ENCODE measurements at places on chromosomes 16 and 17. TPM values are rescaled to one million over a fixed set of nuclear protein-coding genes. Genes with fewer than 3 reads are reported as not detected.

DNA sequence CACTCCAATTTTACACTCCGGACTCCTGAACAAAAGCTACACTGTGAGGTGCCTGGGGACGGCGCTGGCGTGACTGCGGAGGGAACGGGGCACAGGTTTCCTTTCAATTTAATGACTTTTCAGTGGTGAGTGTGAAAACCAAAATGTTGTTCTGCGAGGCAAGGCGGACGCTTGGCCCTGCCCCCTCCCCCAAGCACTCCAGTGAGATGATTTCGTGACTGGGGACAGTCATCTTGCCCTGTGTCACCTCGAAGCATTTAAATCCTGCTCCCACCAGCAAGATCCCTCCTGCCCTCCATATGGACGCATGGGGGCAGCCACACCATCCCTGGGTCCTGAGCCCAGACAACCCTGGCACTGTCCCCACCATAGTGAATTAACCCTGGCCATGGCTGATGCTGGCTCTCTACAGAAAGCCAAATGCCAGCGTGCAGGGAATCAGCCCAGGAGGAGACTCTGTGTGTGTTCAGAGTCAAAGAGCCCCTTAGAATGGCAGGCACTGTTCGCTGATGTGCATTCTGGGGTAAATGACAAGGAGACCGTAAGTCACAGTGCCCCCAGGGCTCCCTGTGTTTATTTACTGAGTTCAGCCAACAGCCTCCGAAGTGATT, 41.0 kb downstream of the C16orf95 start:
- H3K27ac ChIP-seq = peak overlapping the region; percentile 51
- H3K4me1 ChIP-seq = peaks cover 12% of the 10 kb centered on the region
- H3K27me3 ChIP-seq = no peaks in the 10 kb centered on the region
- no peaks in the 10 kb centered on the region for H3K36me3 ChIP-seq
- peak overlapping the region; percentile 5 for H3K4me3 ChIP-seq

- no peak overlapping the region for H3K27ac ChIP-seq
- no peaks in the 10 kb centered on the region for H3K36me3 ChIP-seq
- H3K4me3 ChIP-seq = no peak overlapping the region
- H3K27me3 ChIP-seq = peaks cover 18% of the 10 kb centered on the region
- DNase-seq = no peak
Observed at GRCh38 chr17:14813649-14814370, 451.3 kb downstream of the PMP22 start.

DNA sequence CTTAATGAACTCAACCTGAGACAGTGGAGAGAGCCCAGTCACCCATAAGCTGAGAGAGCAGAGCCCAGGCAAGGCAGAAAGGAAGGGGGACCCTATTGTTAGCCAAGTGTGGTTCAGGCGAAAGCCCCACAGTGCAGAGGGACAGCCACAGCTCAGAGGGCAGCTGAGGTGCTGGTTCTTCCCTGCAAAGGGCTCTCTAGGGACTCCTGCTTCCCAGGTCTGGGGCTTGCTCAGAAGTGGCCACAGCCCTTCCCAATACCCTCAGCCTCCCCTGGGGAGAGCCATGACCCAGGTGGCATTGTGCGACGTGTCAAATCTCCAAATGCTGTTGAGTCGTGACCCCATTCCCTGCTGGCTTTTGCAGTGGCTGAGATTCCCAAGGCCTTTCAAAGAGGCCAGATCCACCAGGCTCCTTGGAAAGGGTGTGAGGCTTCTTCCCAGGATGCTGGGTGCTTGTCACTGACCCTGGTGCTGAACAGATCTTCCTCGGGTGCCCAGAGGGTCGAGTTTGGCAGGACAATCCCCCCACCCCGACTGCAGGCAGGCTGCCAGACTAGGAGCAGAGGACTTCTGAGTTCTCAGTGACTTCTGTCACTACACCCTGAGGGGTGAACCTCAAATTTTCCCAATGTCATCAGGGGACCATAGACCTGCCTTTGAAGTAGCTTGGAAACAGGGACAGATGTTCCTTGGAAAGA, 2.5 kb upstream of the CCL17 start:
- no peaks in the 10 kb centered on the region for H3K36me3 ChIP-seq
- DNase-seq = peak; percentile 47

GRCh38 chr16:4038448-4038847, 77.8 kb downstream of the ADCY9 start:
- H3K27me3 ChIP-seq = no peaks in the 10 kb centered on the region
- H3K36me3 ChIP-seq = no peaks in the 10 kb centered on the region
- no peak overlapping the region for H3K4me3 ChIP-seq
- peaks cover 16% of the 10 kb centered on the region for H3K4me1 ChIP-seq
- no peak for DNase-seq
- H3K27ac ChIP-seq = no peak overlapping the region

DNA sequence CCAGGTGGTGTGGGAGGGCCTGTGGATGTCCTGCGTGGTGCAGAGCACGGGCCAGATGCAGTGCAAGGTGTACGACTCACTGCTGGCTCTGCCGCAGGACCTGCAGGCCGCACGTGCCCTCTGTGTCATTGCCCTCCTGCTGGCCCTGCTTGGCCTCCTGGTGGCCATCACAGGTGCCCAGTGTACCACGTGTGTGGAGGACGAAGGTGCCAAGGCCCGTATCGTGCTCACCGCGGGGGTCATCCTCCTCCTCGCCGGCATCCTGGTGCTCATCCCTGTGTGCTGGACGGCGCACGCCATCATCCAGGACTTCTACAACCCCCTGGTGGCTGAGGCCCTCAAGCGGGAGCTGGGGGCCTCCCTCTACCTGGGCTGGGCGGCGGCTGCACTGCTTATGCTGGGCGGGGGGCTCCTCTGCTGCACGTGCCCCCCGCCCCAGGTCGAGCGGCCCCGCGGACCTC, 798 bp downstream of the CLDN9 start:
- no peak overlapping the region for H3K4me3 ChIP-seq
- H3K27me3 ChIP-seq = no peaks in the 10 kb centered on the region
- no peaks in the 10 kb centered on the region for H3K36me3 ChIP-seq
- DNase-seq = no peak
- H3K27ac ChIP-seq = no peak overlapping the region

The FBXO39 gene
- total RNA-seq = 0.55 TPM

DNA sequence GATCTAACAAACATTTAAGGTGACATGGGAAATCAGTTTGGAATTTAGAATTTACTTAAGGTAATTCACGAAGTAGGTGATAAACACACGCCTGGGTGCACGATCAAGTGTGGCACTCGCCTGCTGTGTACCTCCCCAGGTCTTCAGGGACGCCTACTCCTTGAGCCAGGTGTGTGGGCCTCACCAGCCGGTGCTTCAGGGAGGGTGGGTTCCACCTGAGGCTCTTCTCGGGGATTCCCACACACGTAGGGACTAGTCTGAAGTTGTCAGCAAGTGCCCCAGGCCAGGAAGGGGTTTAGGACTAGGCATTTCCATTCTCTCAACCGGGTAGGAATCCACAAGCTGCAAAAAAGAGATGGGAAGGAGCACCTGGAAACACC, 9.8 kb upstream of the NAT9 start:
- DNase-seq = no peak
- H3K27ac ChIP-seq = no peak overlapping the region
- no peak overlapping the region for H3K4me3 ChIP-seq
- no peaks in the 10 kb centered on the region for H3K36me3 ChIP-seq

DNA sequence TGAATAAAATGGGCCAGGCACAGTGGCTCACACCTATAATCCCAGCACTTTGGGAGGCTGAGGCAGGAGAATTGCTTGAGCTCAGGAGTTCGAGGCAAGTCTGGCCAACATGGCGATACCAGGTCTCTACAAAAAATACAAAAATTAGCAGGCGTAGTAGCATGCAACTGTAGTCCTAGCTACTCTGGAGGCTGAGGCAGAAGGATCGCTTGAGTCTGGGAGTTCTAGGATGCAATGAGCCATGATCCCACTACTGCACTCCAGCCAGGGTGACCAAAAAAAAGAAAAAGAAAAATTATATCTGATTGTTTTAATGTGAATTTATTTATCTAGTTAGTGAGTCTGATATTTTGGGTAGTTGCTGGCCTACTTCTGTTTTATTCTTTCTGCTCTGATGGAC, 7.0 kb downstream of the IL34 start:
- no peak overlapping the region for H3K4me3 ChIP-seq
- H3K27me3 ChIP-seq = peaks cover 2% of the 10 kb centered on the region
- no peak for DNase-seq
- H3K4me1 ChIP-seq = peaks cover 4% of the 10 kb centered on the region
- H3K36me3 ChIP-seq = no peaks in the 10 kb centered on the region
- peak overlapping the region; percentile 1 for H3K27ac ChIP-seq
